GDM1 (cell line): ENCODE measurements at places on chromosomes 16 and 17.

GRCh38 chr16:77974883-77975282 is 47.5 kb upstream of the CLEC3A start:
- no peak for DNase-seq

GRCh38 chr16:17989255-17989654 is 347.3 kb downstream of the NPIPA8 start:
- DNase-seq = no peak

DNA sequence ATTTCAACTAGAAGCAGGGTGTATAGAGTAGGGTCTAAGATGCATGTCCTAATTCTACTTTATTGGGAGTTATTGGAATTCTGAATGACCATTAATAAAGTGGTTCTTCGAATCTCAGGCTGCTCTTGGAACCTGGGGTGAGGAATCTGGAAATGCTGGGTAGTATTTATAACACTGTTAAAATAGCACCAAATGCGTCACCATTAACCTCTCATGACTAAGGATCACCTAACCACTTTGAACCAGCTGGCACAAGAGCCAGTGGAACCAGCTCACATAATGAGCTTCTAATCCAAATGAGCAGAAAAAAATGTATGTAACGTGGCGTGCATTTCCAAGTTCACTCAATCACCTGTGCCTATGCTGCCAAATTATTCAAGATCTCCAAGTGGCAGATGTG is 281.7 kb downstream of the GRIN2A start:
- DNase-seq = no peak

DNA sequence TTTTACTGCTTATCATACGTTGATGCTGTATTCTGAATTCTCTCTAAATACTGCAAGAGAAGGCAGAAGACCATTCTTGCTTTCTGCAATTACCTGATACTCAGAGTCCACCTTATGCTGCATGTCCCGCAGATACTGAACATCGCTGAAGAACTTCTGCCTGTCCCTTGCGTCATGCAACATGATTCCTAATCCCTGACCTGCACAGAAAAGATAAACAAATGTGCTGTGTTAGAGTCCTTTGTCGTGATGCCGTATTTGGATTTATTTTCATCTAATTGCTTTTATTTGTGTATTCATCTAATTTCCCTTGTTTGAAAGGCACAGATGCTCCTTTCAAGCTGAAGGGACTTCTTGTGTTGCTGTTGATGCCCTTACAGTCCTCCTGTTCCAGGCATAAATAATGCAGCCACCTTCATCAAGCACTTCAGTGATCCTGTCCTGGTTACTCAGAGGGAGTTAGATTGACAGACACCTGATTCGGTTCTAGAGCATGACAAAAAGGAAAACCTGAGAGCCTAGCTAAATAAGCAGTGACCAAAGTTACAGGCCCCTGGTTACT is 6.5 kb downstream of the MARCHF10 start:
- DNase-seq = no peak

- DNase-seq = no peak
These were observed 1.7 kb upstream of the RAB11FIP4 start for GRCh38 chr17:31389657-31390381.

- no peak for DNase-seq
These were observed 1.3 kb downstream of the HIGD1B start for GRCh38 chr17:44848961-44849489.

DNA sequence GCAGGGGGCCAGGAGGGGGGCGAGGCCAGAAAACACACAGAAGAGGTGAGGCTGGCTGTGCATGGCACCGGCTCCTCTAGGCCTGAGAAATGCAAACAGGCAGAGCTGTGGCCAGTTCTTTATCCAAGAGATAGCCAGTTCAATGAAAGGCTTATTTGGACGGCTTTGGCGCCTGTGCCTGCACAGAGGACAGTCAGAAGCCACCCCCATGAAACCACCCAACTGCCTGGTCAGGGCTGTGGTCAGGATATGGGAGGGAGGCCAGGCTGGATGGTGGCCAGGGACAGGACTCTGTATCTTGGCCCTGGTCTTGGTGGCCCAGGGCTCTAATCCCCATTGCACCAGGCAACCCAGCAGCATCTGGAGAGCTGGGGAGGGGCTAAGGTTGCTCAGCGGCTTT is 24.5 kb upstream of the GPRC5C start:
- no peak for DNase-seq

GRCh38 chr17:61219460-61219859 is 180.2 kb upstream of the TBX2 start:
- no peak for DNase-seq
